ENCODE measurements at places on chromosomes 2 and 18.

GRCh38 chr2:218318241-218318640 is 25.9 kb upstream of the TMBIM1 start:
- DNase-seq, result no peak

- DNase-seq, result no peak
Measured at GRCh38 chr2:75047189-75047991, 88.9 kb downstream of the POLE4 start.

- DNase-seq, result no peak
Measured at GRCh38 chr18:40984856-40985255, 970.2 kb upstream of the PIK3C3 start.

DNA sequence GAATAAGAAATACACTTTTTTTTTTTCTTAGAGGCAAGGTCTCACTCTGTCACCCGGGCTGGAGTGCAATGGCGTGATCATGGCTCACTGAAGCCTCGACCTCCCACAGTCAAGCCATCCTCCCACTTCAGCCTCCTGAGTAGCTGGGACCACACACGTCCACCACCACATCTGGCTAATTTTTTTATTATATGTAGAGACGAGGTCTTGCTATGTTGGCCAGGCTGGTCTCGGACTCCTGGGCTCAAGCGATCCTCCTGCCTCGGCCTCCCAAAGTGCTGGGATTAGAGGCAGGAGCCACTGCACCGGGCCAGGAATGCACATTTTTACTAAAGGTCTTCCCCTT is 2.4 kb downstream of the TGOLN2 start:
- no peak for DNase-seq

- DNase-seq, result no peak
Measured at GRCh38 chr2:226715347-226715990, 84.2 kb downstream of the IRS1 start.

DNA sequence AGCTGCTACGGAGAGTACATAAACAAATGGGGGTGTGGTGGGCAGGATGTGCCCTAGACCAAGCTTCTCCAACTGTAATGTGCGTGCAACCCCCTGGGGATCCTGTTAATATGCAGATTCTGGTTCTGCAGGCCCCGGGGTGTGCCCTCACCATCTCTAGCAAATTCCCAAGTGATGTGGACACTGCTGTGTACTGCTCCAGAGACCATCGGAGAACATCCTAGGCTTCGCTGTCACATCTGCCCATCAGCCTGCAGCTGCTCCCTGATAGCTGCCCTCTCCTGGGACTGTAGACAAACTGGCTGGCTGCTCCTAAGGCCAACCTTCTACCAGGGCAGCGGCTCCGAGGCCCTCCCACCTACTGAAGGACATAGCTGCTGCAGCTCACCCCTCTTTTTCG is 3.2 kb downstream of the HS1BP3 start:
- DNase-seq, result no peak

GRCh38 chr2:182713601-182714000 is 2.5 kb upstream of the DNAJC10 start:
- DNase-seq, result no peak

DNA sequence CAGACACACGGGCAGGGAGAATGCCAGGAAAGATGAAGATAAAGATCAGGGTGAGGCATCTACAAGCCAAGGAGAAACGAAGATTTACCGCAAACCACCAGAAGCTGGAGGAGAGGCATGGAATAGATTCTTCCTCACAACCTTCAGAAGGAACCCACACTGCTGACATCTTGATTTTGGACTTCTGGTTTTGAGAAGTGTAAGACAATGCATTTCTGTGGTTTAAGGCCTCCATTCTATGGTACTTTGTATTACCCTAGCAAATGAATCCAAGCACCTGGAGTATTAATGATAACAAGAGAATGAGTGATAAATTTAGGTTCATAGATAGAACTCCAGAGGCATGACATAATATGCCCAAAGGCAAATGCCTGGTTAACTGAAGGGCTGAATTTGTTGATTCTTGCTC is 11.8 kb upstream of the FN1 start:
- no peak for DNase-seq

DNA sequence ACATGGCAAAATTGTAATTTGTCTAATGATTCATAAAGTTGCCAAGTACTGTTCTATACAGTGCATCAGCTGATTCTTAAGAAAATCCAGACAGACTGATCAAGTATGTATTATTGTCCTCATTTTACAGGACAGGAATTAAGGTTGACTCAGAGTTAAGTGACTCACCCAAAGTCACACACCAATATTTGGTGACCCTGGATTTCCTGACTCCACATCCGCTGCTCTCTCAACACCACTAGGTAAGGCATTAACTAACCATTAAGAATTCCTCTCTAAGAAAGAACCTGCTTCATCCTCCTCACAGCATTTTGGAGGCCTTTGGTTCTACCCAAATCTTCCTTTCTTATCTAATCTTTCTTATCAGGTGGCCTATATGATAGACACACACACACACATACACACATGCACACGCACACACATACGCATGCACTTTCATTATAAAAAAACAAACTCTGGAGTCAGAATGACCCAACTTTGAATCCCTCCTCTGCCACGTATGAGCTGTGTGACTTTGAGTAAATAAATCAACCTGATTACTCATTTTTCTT is 150.8 kb downstream of the ANKRD44 start:
- peak; percentile 72 for DNase-seq
